ENCODE measurements at places on chromosomes 7 and 10. TPM values are rescaled to one million over a fixed set of nuclear protein-coding genes. Genes with fewer than 3 reads are reported as not detected.

- no peak for DNase-seq
Observed at GRCh38 chr10:75611993-75612372, 180.6 kb downstream of the LRMDA start.

DNA sequence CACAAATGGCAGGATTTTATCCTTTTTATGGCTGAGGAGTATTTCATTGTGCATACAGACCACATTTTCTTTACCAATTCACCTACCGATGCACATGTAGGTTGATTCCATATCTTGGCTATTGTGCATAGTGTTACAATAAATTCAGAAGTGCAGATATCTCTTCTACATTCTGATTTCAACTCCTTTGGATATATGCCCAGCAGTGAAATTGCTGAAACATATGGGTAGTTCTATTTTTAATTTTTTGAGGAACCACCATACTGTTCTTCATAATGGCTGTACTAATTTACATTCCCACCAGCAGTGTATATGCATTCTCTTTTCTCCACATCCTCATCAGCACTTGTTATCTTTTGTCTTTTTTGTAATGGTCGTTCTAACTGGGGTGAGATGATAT, 1290.3 kb downstream of the XPNPEP1 start:
- no peak for DNase-seq

DNA sequence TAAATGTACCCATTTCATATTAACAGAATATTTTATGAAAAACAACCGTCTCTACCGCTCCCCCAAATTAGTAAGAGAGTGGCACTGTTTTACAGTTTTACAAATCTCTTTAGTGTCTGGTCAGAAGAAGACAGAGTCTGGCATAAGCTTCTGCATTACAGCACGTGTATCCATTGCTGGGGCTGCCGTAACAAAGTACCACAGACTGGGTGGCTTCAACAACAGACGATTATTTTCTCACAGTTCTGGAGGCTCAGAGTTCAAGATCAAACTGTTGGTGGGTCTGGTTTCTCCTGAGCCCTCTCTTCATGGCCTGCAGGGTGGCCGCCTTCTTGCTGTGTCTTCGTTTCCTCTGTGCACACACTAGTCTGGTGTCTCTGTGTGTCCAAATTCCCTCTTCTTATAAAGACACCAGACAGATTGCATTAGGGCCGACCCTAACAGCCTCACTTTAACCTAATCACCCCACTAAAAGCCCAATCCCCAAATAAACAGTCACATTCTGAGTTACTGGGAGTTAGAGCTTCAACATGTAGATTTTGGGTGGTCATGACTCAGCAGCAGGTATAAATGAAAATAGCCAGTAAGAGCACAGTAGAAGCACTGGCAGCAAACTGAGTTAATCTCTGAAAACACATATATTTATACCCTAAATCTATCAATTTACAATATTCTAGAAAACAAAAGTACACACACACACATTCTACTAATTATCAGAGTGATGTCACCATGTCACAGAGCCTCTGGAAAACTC, 4.0 kb upstream of the SPOCK2 start:
- DNase-seq: no peak

GRCh38 chr10:31886885-31887284, 41.7 kb downstream of the ARHGAP12 start:
- DNase-seq: no peak

DNA sequence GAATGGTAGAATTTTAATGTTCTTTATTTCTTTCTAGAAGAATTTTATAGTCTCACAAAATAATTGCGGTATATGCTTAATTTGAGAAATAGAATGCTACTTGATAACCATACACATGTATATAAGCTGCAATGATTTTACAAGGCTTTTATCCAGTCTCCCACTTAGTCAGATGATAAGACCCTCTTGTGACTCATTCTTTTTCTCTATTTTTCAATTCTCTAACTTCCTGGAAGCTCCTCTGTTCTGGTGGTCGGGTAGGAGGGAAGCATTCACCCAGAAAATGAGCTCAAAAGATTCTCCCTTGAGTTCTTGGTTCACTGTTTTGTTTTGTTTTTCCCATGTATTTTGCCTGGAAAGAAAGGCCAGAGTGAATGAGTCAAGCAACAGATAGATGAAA, 546.6 kb downstream of the INHBA start:
- DNase-seq: no peak

DNA sequence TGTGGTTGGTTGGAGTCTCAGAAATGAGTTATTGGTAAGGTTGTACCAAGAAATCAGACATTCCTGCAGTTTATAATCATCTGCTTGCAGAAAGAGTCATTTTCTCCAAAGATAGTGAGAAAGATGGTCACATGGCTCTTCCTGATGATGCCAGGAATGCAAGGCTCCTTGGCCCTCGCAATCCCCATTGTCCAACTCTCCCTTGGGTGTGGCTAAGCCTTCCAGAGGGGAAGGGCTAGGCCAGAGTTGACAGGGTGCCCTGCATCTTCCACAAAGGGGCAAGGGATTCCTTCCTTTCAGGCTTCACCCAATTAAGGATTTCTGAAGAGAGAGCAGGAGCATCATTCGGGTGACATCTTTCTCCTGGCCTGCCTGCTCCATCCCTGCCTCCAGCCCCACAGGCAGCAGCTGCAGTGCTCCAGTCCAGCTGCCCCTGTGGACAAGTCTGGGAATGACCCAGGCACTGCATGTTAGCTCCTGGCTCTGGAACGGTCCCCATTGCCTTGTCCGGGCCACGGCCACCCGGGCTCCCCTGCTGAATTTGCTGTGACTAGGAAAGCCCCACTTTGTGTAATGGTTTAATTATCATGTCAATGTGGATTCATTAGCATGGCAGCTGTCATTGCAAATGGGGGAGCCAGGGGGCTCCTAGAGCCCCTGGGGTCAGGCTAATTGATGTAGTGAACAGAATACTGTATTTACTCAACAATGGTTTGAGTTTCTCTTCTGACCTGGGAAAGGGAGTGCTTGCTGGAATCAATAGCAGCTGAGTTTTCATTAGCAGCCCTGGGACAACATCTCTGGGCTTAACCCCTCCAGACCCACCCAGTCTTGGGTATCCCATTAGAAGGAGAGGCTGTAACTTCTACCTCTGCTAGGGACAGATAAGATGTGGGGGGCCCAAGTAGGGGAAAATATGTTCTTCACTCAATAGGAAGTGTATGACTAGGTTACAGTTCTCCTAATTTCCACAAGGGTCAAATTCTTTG, 112.6 kb upstream of the TBX20 start:
- no peak for DNase-seq

The UPP1 gene
- 44.7 TPM for total RNA-seq

The SNCG gene
- total RNA-seq: 226 TPM

The STOX1 gene
- 15.5 TPM for total RNA-seq

DNA sequence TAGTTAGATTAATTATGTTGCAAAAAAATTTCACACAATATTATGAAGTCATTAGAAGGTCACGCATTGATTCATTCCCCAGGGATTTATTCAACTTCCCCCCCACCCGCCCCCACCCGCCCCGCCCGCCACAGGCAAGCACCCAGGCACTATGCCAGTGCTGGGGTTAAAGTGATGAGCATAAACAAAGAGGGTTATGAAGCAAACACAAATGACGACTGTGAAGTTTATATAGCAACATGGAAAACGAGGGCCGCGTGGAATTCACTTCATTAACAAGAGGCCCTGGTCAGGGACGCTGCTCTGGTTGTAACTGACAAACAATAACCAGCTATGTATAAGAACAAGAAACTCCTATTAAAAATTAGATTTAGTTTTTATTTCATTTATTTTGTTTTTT, 656.5 kb upstream of the COBL start:
- DNase-seq: no peak

- peak; percentile 39 for DNase-seq
Observed at GRCh38 chr10:107545717-107546116, 381.2 kb upstream of the SORCS1 start.

The CRYGN gene
- total RNA-seq: 3.2 TPM

DNA sequence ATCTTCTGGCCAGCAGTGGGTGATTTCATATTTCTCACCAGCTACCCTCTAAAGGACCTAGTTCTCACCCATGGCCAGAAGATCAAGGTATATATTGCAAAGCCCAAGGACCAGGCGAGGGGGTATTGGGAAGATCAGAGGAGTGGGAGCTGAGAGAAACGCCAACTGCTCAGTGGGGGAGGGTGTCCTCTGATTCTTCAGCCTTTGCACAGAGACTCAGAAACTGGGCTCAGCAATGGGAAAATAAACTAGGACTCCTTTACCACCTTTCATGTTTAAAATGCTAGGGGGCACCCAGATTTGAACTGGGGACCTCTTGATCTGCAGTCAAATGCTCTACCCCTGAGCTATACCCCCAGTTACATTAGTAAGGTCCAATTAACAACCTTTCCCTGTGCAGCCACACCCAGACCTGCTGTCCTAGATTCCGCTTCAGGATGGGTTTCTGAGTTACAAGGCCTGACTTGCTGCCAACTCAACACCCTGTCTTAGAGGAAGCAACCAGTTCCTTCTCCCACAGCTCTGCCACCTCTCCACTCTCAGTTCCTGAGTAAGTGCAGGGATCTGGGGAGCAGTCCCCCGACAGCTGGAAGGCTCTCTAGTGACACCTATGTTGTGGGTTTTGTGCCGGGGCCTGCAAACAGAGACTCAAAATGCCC, 93.5 kb downstream of the ZNF783 start:
- no peak for DNase-seq

DNA sequence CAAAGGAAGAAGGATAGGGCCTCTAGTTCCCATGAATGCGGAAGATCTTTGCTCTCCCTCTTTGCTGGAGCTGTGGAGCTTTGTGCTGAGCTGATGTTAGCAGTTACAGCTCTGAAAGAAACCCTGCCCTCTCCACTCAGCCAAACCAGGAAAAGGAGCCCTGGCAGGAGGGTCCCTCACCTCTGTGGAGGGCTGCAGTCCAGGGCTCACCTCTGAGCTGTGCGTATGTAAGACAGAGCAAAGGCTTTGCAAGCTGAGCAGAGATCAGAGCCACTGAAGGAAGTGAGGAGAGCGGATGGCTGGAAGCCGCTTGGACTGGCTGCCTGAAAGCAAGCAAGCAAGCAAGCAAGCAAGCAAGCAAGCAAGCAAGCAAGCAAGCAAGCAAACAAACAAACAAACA, 84.7 kb downstream of the RAMP3 start:
- DNase-seq: no peak

The ADAP1 gene
- total RNA-seq: 142 TPM

GRCh38 chr7:29370531-29371314, 176.1 kb downstream of the CHN2 start:
- no peak for DNase-seq

The SMKR1 gene
- 8.0 TPM for total RNA-seq

DNA sequence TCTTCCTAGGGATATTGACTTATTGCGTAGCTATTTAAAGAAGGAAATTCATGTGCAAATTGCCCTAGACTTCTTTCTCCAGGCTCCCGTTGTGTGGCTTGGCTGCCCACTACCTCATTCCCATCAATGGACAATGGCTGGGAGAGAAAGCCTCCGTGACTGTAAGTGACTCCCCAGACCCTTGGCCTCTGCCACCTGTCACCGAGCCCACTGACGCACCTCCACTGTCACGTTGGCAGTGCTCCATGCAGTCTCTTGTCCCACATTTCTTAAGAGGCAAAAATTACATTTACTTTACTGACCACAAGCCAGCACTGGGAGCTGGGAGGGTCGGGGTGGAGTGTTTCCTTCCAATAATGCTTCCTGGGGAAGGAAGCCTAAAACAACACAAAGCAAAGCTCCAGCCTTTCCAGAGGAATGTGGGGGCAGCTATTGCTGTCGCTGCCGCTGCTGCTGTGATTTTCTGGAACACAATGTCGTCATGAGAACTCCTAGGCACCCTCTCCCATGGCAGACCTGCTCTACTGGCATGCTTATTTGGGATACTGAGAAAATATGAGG, 89.7 kb upstream of the STEAP1B start:
- no peak for DNase-seq

GRCh38 chr10:31836569-31837406, 91.8 kb downstream of the ARHGAP12 start:
- DNase-seq: no peak

DNA sequence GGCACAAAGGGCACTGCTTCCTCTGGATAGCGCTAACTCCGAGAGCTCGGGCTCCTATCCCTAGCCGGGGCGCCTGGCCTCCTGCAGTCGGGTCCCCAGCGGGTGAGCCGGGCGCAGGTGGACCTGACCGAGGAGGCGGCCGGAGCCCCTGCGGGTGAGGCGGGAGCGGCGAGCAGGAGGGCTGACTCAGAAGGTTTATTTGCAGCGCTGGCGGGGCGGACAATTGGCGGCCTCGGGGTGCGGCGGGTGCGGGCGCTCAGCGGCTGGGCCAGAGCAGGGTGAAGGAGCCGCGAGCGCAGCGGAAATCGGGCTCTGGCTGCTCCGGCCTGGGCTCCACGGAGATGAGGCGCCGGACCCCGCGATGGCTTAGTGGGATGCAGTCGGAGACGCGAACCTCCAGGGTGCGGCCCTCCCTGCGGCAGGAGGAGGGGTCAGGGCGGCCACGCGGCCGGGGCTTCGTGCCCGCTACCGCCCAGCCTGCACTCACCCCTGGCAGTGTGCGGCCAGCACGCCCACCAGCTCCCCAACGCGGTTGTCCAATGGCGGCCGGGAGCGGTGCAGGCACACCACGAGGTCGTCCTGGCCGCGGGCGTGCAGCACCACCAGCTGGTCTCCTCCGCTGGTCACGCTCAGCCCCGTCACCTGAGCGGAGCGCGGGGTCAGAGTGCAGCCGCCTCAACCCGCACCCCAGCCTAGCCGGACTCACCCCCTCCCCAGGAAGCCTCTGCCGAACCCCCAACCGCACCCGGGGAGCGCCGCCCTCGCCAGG, 16.1 kb downstream of the MYO1G start:
- DNase-seq: no peak

The CCL24 gene
- not detected for total RNA-seq

- DNase-seq: no peak
Observed at GRCh38 chr7:36653008-36653662, 71.2 kb downstream of the AOAH start.

The SRRM3 gene
- 106 TPM for total RNA-seq

- no peak for DNase-seq
Observed at GRCh38 chr7:152924826-152925411, 165.4 kb downstream of the ACTR3B start.

The OR13A1 gene
- total RNA-seq: not detected

DNA sequence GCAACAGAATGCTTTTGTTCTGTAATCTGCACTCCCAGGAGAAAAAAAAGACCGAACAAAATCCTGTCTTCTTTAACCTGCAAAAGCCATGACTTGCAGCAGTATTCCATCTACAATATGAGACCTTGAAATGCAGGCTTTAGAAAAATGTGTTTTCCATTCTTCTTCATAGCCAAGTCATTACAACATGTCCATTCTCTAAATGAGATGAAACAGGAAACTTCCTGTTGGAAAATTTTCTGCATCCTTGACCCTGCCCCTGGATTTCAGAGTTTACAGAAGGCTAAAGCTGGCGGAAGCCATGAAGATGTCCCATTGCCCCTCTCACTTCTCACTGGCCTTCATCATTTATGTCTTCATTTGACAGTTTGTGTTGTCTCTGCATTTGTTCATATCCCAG, 546.4 kb downstream of the TNS3 start:
- DNase-seq: no peak

The IKZF1 gene
- 5.9 TPM for total RNA-seq

The NXPH1 gene
- 18.4 TPM for total RNA-seq
